ENCODE measurements at places on chromosomes 3 and 15.

DNA sequence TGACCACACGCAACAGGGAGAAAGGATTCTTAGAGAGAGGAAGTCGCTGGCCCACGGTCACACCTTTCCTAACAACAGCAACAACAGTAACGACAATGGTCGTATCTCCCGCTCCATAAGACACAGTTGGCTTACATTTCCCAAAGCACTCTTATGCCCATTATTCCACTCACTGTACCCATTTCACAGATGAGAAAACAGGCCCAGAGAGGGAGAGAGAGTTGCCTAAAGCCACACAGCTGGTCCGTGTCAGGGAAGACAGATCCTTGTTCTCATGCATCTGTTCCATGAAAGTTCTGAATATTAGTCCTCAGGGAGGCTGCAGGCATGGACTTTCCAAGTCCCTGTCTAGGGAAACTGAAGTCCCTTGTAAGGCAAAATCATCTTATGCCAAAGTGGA lies 42.0 kb upstream of the ATP2B2 start:
- no peak for DNase-seq

GRCh38 chr3:61903931-61904657 lies 342.7 kb downstream of the PTPRG start:
- DNase-seq, result no peak

DNA sequence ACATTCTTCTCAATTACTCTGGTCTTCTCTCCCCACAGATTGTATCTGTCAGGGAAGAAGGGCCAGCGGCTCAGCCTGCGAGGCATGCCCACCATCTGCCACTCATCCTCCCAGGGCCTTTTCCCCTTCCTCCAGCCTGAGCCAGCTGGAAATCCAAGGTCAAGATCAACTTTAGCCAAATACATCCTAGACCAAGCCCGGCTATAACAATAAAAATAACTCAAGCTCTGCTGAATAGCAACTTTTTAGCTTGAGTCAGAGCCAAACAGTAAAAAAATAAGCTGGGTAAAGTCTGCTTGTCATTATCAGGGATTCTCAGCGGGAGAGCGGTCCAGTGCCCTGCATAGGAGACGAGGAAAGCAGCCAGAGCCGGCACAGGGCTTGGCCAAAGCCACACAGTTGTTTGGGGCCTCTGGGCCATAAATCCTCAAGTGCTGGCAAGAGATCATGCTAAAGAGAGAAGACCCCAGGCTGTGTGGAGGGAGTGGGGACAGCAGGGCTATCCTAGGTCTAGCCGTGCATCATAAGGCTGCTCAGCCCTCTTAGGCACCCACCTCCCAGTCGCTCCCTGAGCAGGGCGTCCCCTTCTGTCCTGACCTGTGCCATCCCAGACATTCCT lies 76.2 kb upstream of the HERC1 start:
- DNase-seq, result no peak

DNA sequence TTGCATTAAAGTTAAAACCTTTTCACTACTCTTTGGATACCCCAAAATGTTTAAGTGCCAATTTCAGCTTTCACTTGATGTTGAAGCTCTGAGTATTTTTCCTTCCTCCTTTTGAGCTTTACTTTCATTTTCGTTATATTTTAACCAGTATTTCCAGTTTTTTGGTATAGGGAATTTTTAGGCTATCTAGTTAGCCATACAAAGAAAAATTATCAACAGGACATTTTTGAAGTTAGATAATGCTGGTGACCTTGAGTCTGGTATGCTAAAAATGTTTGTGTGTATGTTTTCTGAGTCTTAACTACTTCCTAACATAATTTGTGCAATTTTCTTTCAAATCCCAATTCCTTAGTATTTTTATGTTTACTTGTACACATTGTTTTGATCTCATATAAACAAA lies 284.8 kb downstream of the OTOL1 start:
- no peak for DNase-seq

DNA sequence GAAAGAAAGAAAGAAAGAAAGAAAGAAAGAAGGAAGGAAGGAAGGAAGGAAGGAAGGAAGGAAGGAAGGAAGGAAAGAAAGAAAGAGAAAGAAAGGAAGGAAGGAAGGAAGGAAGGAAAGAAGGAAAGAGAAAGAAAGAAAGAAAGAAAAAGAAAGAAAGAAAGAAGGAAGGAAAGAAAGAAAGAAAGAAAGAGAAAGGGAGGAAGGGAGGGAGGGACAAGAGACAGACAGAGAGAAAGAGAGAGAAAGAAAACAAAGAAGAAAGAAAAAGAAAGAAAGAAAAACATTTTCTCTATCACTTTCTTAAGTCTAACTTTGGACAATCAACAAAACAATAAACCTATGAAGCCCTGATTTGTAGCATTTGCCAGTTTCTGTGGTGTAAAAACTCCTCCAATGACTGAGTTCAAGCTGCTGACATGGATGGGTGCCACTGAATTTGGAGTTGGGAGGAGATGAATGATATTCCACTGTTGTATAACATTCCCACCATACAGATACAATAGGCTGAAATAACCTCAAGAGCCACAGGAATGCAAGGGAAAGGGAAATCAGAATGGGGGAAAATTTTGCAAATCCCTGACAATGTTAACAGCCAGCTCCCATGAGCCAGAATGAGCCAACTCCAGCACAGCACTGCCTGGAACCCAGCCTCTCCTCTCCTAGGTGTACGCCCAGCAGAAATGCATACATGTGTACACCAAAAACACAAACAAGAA lies 15.0 kb upstream of the RTP3 start:
- no peak for DNase-seq

DNA sequence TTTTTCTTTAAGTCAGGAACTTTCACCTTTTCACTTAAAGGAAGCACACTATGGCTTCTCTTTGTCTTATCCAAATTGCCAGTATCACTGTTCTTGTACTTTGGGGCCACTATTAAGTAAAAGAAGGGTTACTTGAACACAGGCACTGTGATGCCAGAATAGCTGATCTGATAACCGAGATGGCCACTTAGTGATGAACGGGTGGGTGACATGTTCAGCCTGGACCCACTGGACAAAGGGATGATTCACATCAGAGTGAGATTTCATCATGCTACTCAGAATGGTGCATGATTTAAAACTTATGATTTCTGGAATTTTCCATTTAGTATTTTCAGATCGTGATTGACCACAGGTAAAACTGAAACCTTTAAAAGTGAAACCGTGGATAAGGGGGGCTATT lies 252.6 kb downstream of the KLF13 start:
- no peak for DNase-seq

- DNase-seq, result no peak
Observed at GRCh38 chr3:34650131-34650530, 851.7 kb downstream of the PDCD6IP start.

GRCh38 chr3:149332771-149333170 lies 665 bp downstream of the TM4SF18 start:
- DNase-seq, result no peak

GRCh38 chr3:132556508-132557159 lies 40.4 kb upstream of the ACKR4 start:
- DNase-seq, result no peak

- DNase-seq, result no peak
Observed at GRCh38 chr3:34155666-34156065, 357.2 kb downstream of the PDCD6IP start.

DNA sequence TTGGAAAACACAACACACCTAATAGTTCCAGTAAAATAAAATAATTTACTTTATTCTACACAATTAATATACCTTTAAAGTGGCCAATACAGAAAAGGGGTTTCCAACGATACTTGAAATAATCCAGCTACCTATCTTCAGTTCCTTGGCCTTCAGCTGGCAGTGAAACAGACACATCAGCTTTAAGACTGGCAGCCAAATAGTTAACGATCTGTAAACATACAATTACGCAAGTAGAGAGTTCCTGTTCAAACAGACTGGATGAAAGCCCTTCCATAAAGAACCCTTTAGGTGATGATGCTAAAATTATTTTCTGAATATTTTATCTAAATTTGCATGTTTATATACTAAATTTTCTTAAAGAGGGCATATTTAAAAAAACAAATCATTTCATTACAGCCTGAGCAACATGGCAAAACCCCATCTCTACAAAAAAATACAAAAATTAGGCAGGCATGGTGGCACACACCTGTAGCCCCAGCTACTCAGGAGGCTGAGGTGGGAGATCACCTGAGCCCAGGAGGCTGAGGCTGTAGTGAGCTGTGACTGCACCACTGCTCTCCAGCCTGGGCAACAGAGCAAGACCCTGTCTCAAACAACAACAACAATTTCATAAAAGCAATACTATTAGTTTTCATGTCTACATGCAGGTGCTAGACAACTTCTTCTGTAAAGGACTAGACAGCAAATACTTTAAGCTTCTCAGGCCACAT lies 12.9 kb downstream of the DYNC1LI1 start:
- DNase-seq, result no peak

DNA sequence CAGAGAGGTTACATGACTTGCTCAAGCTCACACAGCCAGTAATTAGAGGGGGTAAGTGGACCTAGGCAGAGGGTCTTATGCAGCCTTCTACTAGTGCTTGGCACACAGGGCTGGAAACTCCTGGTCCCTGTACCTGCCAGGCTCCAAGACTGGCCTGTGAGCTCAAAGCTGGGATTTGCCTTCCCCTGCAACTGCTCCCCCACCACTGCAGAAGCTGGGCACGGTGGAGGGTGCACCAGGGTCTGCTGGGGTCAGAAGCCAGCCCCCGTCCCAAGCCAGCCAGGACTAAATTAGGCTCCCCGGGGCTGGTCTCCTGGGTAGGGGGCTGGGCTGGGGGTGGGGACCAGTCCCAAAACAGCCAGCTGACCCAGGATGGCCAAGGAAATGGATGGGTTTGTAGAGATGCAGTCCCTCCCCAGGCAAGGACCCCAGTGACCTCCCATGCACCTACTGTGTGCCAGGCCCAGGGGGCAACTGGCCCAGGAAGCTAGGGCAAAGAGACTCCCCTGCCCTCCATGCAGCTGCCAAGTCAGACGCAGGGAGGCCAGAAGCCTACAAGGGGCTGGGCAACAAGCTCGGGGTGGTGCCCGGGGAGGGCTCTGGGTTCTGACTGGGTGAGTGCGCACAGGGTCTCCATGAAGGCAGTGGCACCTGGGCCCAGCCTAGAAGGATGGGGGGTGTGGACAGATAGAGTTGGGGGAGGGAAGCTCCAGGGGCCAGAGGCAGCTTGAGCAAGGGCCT lies 51.8 kb upstream of the LINGO1 start:
- no peak for DNase-seq

DNA sequence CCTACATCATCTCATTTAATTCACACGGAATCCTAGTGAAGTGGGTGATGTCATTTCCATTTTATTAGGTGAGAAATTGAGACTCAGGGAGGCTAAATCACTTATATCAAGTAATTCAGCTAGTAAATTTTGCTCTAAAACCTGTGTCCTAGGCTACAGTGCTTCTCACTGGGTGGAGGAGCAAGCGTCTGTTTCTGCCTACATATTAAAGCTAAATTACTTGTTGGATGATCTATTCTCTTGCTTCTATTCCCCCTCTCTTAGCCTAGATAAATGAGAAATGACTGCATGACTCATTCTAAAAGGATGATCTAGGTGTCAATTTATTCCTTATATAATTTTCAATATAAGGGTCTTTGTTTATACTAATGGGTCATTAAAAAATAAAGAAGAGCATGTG lies 37.8 kb upstream of the RBP1 start:
- DNase-seq, result no peak

DNA sequence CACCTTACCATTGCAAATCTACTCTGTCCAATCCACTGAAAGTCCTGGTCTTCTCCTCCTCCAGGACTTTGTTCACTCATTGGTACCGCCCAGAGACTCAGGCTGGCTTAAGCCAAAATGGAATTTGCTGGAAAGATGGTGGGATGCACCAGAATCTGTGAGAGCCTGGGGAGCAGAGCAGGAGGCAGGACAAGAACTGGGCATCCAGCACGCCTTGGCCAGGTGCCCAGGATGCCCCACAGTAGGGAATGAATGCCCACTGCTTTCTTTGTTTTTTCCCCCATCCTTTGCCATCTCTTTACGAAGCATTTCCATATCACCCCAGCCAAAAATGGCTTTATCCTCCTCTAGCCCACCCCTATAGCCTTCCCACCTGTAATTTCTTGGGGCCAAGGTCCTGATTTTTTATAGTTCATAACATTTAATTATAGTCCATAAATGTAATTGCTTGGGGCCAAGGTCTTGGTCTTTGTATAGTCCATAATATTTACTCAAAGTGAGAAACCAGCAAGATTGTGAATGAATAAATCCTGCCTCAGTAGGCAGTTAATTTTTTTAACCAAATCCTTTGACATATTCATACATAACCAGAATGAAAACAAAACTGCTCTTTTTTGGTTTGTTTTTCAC lies 23.3 kb upstream of the IREB2 start:
- DNase-seq, result no peak

DNA sequence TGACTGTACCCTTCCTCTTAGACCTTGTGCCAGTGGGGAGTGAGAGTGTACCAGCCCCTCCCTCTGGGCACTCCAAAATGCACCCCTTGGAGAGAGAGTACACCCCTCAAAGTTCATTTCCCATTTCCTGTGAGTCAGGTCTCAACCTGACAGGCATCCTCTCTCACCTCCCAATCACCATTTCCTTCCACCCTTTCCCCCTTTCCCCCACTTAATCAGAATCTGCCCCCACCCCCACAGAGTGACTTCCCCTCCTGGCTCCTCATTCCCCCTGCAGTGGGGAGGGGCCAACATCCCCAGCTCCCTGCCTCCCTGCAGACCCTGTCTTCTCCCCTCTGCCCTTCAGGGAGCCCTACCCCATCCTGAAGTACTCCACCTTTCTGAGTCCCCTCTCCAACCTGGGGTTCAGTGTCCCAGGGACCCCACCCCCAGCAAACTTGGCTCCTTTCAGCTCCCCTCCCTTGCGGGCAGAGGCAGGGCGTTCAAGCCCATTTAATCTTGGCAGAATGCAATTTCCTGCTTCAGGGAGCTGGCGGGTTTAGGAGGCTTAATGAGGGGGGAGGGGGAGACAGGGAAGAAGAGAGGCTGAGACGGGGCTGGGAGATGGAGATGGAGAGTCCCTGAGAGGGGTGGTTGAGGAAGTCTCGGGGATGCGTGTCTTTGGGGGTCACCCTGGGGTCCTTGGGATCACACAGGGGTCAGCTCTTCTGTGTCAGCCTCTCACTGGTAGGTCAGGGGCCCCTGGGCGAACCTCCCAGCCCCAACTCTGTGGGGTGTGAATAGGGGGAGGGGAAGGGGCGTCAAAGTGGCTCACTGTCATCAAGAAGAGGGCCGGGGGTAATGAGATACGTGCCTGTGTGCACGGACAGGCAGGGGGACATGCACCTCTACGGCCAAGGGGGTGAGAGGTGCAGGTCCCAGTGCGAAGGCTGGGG lies 16.6 kb upstream of the SEMA3F start:
- no peak for DNase-seq

DNA sequence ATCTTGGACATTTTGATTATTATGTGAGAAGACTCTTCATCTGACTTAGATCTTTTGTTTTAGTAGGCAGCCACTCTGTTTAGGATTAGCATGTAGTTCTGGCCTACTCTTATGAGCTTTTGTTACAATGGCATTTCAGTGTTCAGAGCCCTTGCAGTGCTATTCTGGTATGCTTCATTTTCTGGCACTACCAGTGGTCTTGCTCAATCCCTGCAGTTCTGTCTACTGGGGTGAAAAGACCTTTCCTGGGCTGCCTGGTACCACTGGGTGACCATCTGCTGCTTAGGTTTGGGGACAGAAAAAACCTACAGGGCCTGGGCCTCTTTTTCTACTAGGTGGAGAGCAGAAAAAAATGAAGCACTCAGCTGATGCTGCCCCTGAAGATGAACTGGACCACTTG lies 42.5 kb downstream of the IL16 start:
- no peak for DNase-seq

Measured in cortex of kidney (tissue), 1 donor.